ENCODE measurements at places on chromosomes 11 and 22. TPM values are rescaled to one million over a fixed set of nuclear protein-coding genes. Genes with fewer than 3 reads are reported as not detected.
A peak's percentile ranks its signal among the peaks of the same experiment; 100 is the strongest.

SIK3 gene
- total RNA-seq, result 85.8 TPM

INS gene
- not detected for total RNA-seq

RASGRP2 gene
- 210 TPM for total RNA-seq

KCNJ5 gene
- total RNA-seq, result not detected

HEPN1 gene
- not detected for total RNA-seq

DNA sequence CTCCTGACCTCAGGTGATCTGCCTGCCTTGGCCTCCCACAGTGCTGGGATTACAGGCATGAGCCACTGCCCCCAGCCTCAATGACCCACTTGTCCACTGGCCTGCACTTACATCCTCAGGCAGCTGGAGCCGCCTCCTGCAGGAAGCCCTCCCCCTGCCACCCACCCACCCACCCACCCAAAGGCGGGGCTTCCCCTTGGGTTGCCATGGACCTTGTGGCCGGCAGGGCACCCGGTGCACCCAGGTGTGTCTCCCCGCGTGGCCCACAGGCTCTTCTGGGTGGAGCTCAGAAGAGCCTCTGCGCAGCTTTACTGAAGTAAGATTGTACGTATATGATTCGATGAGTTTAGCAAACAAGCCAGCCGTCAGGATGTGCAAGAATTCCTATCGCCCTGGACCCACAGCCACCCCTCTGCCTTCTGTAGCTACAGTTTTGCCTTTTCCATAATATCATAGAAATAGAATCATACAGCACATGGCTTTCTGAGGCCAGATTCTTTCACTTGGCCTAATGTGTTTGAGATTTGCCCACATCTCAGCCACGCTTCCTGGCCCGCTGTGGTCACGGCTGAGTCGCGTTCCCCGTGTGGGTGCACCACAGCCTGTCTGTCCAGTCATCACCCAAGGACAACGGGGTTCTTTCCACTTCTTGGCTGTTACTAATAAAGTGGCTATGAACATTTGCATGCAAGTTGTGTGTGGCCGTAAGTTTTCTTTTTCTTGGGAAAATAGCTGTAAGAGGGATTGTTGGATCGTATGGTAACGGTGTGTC is 5.3 kb upstream of the BRSK2 start:
- no peak overlapping the region for H3K27ac ChIP-seq
- H3K36me3 ChIP-seq, result no peaks in the 10 kb centered on the region
- H3K4me3 ChIP-seq, result no peak overlapping the region
- peak; percentile 59 for DNase-seq
- H3K4me1 ChIP-seq, result peaks cover 21% of the 10 kb centered on the region

GRCh38 chr11:12376259-12377081 is 901 bp upstream of the PARVA start:
- no peaks in the 10 kb centered on the region for H3K4me1 ChIP-seq
- no peaks in the 10 kb centered on the region for H3K36me3 ChIP-seq
- no peak overlapping the region for H3K4me3 ChIP-seq
- H3K27ac ChIP-seq, result peak overlapping the region; percentile 68

DNA sequence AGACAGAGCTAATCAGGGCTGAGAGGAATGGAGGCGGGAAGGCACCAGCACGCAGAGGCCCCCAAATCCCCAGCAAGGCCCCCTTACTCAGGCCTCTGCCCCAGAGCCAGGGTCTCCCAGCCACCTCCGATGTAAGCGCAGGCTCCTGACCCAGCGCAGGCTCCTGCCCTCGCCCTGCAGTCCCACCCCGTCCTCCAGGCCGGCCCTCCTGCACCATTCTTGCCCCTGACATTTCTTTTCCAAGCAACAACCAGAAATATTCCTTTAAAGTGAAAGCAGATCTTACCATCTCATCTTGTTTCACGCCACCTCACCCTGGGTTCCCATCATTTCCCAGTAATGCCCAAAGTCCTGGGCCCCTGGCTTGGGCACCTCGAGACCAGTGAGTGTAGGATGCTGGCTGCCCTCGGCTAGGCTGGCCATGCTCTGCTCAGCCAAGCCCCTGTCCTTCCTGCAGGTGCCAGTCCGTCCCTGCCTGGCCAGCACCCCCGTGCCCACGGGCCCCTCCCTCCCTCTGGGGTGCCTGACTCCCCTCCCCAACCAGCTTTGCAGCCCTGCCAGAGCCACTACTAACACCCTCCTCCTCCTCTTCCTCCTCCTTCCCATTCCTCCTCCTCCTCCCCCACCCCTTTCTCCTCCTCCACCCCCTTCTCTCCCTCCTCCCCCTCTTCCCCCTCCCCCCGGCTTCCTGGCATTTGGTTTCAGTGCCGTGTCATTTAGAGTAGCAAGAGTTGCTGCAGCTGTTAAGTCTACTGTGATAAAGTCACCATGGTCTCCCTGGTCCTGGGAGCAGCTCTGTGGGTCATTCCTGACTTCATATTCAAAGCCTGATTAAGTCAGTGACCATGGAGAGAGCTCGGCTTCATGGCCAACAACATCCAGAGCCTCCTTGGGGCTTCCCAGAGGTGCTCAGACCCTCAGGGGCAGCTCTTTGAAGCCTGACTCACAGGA is 78.7 kb downstream of the PIWIL3 start:
- H3K4me1 ChIP-seq, result peaks cover 36% of the 10 kb centered on the region
- H3K4me3 ChIP-seq, result no peak overlapping the region
- DNase-seq, result peak; percentile 59
- no peaks in the 10 kb centered on the region for H3K27me3 ChIP-seq
- H3K27ac ChIP-seq, result peak overlapping the region; percentile 53
- H3K36me3 ChIP-seq, result no peaks in the 10 kb centered on the region

DNA sequence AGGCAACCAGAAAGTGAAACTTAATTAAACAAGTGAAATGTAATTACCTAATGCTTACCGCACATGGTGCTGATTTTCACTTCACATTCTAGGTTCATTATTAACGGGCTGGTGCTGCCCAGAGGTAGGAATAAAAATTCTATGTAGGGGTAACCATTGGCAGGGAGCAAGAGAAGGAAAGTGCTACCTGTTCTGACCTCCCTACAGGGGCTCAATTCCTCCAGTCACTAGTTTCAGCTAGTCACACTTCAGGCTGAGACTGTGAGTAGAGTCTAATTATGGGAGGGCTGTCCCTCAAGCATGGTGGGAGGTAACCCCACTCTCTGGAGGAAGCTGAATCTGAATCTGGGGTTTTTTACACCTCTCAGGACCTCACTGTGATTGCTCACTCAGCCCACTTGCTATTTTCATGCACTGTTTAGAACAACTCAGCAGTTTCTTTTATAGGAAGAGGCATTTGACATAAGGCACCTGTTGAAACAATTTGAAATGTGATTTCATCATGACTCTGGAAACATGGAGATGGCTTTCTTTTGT is 75.4 kb downstream of the MAML2 start:
- no peaks in the 10 kb centered on the region for H3K36me3 ChIP-seq
- H3K4me3 ChIP-seq, result no peak overlapping the region
- H3K4me1 ChIP-seq, result no peaks in the 10 kb centered on the region
- peak overlapping the region; percentile 63 for H3K27ac ChIP-seq
- DNase-seq, result no peak

Measured in Peyer's patch (tissue), 4 donors.